Ovary (tissue), 10 donors: ENCODE measurements at places on chromosomes 6 and 20. TPM values are rescaled to one million over a fixed set of nuclear protein-coding genes. Genes with fewer than 3 reads are reported as not detected.

GRCh38 chr20:63425846-63426485, 46.5 kb downstream of the KCNQ2 start:
- no peak for DNase-seq

DNA sequence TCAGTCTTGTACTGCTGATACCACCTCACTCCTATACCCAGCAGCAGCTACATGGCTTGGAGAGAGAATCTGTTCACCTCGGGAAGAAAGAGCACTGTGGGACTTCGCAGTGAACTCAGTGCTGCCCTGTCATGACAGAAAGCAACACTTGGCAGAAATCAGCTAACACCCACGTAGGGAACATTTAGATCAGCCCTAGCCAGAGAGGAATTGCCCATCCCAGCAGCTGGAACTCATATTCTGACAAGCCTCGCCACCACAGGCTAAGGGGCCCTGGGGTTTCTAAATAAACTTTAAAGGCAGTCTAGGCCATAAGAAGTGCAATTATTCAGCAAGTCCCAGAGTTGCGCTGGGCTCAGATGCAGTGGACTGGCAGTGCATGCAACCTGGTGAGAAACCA, 1266.8 kb downstream of the GRIK2 start:
- DNase-seq: no peak

DNA sequence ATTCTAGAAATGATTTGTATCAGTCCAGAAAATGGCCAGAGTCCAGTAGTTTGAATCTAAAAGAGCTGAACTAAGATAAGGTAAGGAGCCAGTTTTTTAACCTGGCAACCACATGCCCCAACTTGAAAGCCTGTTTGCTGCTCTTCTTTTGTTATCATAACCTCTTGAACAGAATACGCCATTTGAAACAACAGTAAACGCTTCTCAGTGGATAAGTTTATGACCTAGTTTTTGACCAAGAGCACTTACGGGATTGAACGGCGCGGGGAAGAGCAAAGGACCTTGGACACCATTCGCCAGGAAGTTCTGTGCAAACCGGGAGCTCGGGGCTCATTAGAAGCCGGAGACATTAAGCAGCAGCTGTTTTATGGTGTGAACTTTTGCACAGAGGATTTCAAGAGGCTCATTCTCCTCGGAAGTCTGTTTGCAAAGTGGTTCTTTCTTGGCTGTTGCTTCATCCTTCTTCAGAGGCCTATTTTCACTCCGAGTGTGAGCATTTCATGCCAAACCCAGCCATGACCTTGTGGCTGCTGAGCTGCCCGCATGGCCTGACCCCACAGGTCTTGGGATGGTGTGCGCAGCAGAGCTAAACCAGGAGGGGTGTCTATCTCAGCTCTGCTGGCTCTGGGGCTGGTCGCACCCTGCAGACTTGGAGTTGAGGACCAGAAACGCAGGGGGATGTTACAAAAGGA, 215.1 kb downstream of the SOX4 start:
- DNase-seq: peak; percentile 76

DNA sequence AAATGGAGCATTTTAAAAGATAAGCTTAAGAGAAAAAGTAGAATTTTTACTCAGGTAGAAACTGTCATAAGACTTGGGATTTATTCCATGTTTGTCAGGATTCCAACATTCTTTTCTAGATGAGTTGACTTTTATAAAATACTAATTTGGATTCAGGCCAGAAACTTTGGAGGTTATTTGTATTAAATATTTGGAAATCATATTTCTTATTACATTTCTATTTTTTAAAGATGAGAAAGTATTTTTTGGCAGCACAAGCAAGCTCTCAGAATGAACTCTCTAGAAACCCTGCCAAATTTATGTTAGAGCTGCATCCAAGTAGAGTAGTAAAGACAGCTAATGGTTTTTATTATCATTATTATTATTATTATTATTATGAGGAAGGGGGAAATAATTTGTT, 1014.9 kb upstream of the GJE1 start:
- DNase-seq: no peak

DNA sequence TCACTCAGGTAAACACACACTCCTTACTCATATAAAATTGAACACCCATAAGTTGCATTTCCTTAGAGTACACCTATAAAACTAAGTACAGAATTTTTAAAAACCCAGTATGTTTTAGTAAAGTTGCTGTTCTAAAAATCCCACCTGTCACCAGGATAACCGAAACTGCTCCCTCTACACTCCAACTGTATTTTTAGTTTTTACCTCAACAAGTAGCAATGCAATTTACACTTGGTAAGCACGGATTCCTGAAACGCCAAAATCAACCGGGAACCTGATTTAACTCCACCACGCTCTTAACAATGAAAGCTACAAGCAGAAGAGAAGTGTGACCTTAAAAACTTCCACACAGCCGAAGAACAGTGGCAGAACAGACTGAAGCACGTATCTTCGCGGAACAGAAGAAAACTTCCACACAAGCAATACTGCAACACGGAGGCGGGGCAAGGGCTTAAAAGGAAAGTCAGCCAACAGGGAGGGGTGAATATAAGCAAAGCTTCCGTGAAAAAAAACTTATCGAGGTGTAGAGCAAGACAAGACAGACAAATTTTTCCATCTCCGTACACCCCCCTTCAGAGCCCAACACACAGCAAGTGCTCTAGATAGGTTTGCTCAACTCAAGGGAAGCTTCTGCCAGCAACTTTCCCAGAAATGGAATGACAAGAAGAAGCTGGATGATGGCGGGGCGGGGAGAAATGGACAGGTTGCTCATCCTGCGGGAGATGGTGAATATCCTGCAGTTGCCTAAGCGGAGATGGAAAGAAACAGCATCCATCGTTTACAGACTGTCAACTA, 1.4 kb downstream of the STAU1 start:
- peak; percentile 43 for DNase-seq

WFDC5 gene
- polyA plus RNA-seq: not detected

XKR7 gene
- not detected for polyA plus RNA-seq

HCK gene
- polyA plus RNA-seq: 8.9 TPM

DNAH8 gene
- 0.02 TPM for polyA plus RNA-seq
